Stimulated activated CD4-positive, alpha-beta T cell treated with anti-CD3 and anti-CD28 coated beads, Interleukin-12 subunit alpha, Interleukin-12 subunit beta, amount 100 ng/mL, for 24 hours (primary cell): ENCODE measurements at places on chromosomes 1 and 21.
A peak's percentile ranks its signal among the peaks of the same experiment; 100 is the strongest.

GRCh38 chr1:240054109-240054701, 37.5 kb upstream of the FMN2 start:
- no peak for DNase-seq

DNA sequence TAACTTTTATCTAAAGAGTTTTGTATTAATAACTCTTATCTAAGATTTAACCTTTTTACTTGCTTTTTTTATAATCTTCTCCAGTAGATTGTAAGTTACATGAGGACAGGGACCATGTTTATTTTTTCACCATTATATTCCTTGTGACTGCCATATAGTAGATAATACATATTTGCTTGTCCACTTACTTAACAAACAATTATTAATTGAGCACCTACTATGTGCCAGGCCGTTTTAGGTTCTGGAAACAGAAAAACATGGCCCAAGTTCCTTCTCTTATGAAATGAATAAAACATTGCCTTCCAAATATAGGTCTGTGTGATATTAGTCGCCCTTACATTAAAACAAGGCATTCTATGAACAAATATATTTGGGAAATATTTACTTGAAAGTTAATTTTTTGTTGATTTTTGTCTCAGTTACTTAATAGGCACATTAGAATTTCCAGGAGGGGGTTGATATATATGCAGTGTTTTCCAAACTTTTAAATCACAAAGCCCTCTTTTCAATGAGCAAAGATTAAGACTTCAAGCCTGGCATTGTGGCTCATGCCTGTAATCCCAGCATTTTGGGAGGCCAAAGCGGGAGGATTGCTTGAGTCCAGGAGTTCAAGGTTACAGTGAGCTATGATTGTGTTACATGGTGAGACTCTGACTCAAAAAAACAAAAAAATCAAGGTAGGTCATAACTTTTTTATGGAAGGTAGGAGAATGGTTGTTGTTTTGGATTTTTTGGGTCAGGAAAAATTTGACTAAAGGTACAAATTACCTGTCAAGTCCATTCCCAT, 22.7 kb downstream of the CDKN2C start:
- DNase-seq = no peak

DNA sequence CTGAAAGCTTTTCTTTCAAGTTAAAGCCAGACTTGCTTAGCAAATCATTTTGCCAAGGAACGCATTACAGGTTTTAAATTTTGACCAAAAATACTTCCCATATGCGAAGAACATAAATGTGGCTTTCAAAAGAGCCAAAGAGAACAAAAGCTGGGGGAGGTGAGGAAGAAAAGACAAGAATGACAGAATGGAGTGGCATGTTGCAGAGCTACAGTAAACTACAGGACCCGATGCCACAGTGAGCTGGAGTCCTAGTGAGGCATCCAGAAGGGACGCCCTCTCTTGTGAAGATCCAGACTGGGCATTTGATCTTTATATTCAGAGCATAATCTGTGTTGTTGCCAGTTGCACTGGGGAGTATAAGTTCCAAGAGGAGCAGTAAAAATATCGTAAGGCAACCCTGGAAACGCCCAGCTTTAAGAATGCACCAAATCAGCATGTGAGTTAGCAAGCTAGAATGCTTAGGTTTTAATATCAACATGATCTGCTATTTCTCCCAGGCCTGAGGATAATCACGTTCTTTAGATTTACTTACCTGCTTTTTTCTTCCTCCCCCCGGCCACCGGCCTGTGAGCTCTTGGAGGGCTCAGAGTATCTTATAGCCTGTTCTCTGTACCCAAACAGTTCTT, 48.4 kb upstream of the HOOK1 start:
- no peak for DNase-seq

GRCh38 chr1:64172458-64172983, 30.9 kb upstream of the UBE2U start:
- DNase-seq = no peak

DNA sequence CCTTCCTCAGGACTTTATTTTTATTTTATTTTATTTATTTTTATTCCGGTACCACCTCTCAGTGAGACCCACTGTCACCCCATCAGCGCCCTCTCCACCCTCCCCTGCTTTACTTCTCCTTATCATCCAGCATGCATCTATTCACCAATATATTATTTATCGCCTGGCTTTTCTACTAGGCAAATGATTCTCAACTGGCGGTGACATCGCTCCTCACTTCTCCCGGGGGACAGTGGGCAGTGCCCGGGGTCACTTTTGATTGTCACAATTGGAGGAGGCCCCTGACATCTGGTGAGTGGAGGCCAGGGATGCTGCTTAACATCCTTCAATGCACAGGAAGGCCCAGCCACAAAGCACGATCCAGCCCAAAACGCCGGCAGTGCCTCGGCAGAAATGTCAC, 138.7 kb downstream of the ETS2 start:
- no peak for DNase-seq

GRCh38 chr1:206547104-206547503, 39.8 kb downstream of the RASSF5 start:
- no peak for DNase-seq

- no peak for DNase-seq
Observed at GRCh38 chr1:164701189-164701761, 142.3 kb downstream of the PBX1 start.

DNA sequence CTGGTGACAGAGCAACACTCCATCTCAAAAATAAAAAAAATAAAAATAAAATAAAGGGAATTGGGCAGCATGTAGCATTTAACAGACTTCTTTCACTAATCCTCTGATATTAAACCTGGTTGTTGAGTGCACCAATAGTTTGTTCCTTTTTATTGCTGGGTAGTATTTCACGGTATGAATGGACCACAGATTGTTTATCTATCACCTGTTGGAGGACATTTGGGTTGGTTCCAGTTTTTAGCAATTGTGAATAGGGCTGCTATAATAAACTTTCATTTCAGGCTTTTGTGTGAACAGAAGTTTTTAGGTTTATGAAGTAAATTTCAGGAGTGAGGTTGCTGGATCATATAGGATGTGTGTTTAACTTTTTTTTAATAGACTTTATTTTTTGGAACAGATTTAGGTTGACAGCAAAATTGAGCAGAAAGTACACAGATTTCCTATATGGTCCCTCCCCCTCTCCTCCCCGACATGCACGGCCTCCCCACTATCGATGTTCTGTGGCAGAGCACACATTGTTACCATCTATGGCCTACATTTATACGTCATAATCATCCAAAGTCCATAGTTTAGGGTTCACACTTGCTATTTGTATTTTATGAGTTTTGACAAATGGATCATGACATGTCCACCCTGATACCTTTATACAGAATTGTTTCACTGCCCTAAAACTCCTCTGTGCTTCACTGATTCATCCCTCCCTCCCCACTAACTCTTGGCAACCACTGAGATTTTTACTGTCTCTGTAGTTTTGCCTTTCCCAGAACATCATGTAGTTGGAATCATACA, 66.1 kb upstream of the TMPRSS2 start:
- DNase-seq = no peak

DNA sequence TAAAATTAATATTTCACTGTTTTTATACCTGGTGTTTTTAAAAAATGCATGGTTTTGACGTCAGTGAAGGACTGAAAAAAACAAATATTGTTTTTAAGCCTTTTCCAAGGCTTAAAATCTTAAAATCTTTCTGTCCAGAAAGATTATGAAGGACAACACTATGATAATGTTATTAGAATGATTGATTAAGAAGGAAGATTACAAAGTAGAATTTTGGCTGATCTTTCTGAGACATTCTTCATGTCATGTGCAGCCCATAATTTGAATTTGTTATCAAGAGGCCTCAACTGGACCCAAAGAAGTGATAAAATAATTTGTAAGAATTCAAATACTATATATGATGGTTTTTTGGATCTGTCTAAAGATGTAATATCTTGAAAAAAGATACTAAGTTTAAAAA, 584.4 kb upstream of the CXADR start:
- no peak for DNase-seq

DNA sequence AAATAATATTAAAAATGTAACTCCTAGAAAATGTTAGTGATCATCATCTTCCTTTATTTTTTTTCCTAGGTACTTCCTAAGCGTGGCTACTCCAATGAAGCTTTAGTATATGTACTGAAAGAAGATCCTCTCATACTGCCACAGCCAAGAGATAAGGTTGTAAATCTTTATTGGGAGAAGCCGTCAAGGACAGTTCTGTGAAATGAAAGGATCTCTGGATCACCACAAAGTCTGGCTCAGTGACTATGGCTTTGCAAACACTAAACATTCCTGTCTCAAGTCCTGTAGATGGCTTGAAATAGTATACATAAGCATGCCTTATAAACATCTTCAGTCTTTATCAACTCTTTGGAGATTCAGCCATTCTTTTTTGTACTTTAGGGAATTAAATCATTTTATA, 61.2 kb upstream of the DPH5 start:
- DNase-seq = no peak

- no peak for DNase-seq
Observed at GRCh38 chr1:236163463-236164153, 21.3 kb downstream of the GPR137B start.

- DNase-seq = no peak
Observed at GRCh38 chr1:205802060-205802459, 10.9 kb downstream of the SLC41A1 start.

GRCh38 chr1:217136895-217137205, 413.6 kb upstream of the ESRRG start:
- no peak for DNase-seq

DNA sequence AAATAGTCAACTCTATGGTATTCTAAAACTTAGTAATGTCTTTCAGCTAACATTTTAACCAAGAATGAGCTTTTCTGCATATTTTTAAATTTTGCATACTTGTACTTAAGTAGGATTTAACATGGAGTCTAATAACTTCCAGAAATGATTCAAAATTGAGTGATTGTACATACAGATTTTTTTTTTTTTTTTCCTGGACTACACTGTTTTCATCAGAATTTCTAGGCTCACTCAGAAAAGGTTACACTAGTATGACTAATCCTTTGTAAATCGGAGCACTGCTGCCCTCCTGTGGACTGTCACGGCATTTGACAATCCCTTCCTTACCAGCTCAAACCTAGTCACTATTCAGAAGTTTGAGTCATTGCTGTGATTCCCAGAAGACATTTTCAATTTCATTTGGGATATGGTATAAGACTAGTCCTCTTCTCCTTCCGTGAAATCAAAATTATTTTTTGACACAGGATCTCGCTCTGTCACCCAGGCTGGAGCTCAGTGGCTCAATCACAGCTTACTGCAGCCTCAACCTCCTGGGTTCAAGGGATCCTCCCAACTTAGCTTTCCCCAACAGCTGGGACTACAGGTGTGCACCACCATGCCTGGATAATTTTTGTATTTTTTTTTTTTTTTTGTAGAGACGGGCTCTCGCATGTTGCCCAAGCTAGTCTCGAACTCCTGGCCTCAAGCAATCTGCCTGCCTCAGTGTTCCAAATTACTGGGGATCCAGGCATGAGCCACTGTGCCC, 45.5 kb downstream of the CD46 start:
- DNase-seq = peak; percentile 78

- DNase-seq = no peak
Observed at GRCh38 chr1:67348586-67349252, 41.0 kb downstream of the IL12RB2 start.

DNA sequence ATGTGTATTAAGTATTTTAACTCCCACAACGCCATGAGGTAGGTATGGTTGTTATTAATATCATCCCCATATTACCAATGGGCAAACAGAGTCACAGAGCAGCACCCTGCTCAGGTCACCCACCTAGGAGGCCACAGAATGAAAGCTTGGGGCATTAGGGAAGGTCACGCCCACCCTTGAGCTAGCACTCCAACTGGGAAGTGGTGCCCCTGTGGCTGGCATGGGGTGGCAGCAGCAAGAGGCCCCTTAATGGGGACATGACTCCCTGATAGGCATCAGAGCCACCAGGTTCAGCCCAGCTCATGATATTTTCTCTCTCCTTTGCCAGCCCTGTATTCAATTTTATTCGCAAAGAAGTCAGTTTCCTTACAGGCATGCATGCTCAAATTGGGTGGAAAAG, 90.6 kb downstream of the DMRTB1 start:
- no peak for DNase-seq

GRCh38 chr1:65265651-65266351, 43.5 kb upstream of the DNAJC6 start:
- DNase-seq = no peak

- no peak for DNase-seq
Observed at GRCh38 chr1:215635827-215636226, 68.7 kb downstream of the KCTD3 start.

- no peak for DNase-seq
Observed at GRCh38 chr1:220198186-220199005, 73.9 kb downstream of the RAB3GAP2 start.

- DNase-seq = no peak
Observed at GRCh38 chr1:172452536-172453152, 8.8 kb upstream of the PIGC start.

DNA sequence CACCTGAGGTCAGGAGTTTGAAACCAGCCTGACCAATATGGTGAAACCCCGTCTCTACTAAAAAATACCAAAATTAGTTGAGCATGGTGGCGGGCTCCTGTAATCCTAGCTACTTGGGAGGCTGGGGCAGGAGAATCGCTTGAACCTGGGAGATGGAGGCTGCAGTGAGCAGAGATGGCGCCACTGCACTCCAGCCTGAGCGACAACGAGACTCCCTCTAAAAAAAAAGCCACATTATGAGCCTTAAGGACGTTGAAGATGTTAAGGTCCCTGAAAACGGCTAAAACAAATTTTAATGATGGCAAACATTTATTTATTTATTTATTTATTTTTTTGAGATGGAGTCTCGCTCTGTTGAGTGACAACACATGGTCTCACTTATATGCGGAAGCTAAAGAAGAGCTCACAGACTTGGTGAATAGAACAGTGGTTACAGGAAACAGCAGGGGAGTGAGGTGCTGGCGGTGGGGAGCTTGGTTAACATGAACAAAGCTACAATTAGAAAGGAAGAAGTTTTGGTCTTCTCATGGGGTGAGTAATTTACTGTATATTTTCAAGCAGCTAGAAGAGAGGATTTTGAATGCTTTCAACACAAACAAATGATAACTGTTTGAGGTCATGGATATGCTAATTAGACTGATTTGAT, 47.1 kb downstream of the TCP10L start:
- DNase-seq = no peak

DNA sequence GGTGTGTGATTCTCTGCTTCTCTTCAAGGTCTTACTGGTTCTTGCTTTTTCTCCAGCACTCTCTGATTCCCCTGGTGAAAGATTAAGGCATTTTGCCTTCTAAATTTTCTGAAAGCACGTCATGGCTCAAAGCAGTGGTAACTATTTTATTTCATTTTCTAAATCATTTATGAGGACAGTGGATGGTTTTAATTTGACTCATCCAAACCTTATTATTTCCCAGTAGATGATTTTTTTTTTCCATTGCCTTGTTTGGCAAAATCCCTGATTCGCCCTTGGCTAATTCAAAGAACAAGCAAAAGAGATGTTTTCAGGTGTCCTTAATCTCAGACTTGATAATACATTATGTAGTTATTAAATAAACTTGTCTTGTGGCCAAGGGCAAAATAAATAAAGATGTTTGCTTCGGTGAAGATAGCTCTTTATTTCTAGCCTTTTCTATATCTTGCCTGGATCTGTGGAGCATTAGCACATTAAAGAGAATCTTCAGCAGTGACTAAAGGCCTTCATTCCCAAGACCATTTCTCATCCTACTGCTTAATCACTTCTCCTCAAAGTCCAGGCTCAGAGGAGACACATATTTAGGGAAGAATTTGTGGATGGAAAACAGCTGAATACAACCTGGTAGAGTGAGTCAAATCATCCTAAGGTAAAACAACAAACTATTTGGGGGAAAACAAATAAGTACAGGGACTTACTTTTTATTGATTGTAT, 359.8 kb downstream of the DUSP10 start:
- DNase-seq = no peak

GRCh38 chr1:199353906-199354305, 673.6 kb upstream of the NR5A2 start:
- DNase-seq = no peak
